ENCODE measurements at places on chromosomes 4 and X.
A peak's percentile ranks its signal among the peaks of the same experiment; 100 is the strongest.

GRCh38 chrX:34559325-34559724 is 97.8 kb downstream of the TMEM47 start:
- no peak for ATAC-seq

- no peak for ATAC-seq
Observed at GRCh38 chr4:10336471-10336870, 120.8 kb downstream of the ZNF518B start.

DNA sequence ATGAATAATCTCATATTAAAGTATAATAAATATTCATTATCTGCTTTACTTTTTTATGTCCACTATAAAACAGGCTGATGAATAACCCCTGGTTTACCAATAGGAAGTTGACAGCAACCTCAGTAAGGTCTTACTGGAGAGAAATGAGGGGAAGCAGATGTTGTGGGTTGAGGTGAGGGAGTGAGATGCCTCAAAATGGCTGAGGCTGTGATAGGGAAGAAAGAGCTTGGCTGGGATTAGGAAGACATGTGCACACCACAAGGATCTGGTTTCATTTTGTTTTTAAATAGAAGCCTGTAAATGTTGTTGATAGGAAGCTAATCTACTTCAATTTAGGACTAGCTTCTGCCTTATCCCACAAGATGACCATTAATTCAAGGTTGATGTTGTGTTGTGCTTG is 14.4 kb upstream of the CYBB start:
- no peak for ATAC-seq

- peak; percentile 86 for ATAC-seq
Observed at GRCh38 chr4:94452476-94453371, 982 bp downstream of the PDLIM5 start.

Measured in gastroesophageal sphincter (tissue), 4 donors.